GM20000 (cell line): ENCODE measurements at places on chromosomes 3 and 15.

DNA sequence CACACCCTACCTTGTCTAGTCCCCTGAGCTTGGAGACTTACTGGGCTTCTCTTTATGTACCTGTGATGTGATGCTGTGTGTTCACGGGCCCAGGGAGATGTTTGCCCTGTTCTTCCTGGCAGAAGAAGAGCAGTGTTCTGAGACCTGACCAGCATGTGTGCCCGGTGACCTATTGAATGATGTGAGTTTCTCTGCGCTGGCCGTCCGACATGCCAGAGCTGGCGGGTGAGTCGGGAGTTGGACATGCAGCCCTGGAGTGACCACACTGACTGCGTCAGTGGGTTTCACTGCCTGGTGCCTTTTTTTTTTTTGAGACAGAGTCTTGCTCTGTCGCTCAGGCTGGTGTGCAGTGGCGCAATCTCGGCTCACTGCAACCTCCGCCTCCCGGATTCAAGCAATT, 42.3 kb downstream of the CGNL1 start:
- no peak for DNase-seq

GRCh38 chr15:62900071-62900802, 142.3 kb upstream of the TPM1 start:
- DNase-seq: no peak

DNA sequence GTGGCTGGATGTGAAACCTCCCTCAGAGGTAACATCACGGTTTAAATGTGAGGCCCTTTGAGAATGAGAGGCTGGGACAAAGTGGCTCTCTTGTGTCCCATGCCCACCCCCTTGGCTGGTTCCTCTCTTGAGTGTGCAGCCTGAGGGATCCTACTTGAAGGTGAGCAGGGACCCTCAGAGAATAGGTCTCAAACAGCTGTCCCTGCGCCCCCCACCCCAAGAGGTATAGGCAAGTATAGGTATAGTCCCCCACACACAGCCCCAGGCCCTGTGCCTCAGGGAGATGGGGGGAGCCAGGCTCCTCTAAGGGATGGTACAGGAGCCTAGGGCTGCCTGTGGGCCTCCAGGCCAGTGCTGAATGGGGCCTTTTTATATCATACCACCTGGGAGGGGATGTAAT, 61.9 kb downstream of the ISG20 start:
- DNase-seq: no peak

- DNase-seq: peak; percentile 49
These were observed 36.3 kb upstream of the TMEM42 start for GRCh38 chr3:44825264-44825925.

GRCh38 chr15:91989821-91990220, 136.3 kb downstream of the SLCO3A1 start:
- no peak for DNase-seq

- DNase-seq: no peak
These were observed 22.1 kb downstream of the MAP2K1 start for GRCh38 chr15:66408675-66409282.
